Glomerular endothelial cell (primary cell): ENCODE measurements at places on chromosomes 12 and 14. TPM values are rescaled to one million over a fixed set of nuclear protein-coding genes. Genes with fewer than 3 reads are reported as not detected.

KLHL33 gene
- total RNA-seq, result not detected in 2 replicates

GPRC5D gene
- not detected in 2 replicates for total RNA-seq

CCDC175 gene
- total RNA-seq, result not detected in 2 replicates

RFX4 gene
- not detected in 2 replicates for total RNA-seq

KCNMB4 gene
- total RNA-seq, result 2.2 and 3.0 TPM in 2 replicates

DHRS7 gene
- total RNA-seq, result 68.3 and 71.5 TPM in 2 replicates

BCL2L14 gene
- not detected in 2 replicates for total RNA-seq

TRHDE gene
- 1.5 and 2.9 TPM in 2 replicates for total RNA-seq

UBE2N gene
- 81.0 and 91.1 TPM in 2 replicates for total RNA-seq

TMEM253 gene
- total RNA-seq, result 0.19 TPM in 1 of 2 replicates, not detected in the other

PLEKHD1 gene
- total RNA-seq, result 0.18 TPM in 1 of 2 replicates, not detected in the other

EIF2S3B gene
- total RNA-seq, result 0.35 and 2.3 TPM in 2 replicates

CLEC4C gene
- not detected in 2 replicates for total RNA-seq

RPS29 gene
- 3,628 and 10,312 TPM in 2 replicates for total RNA-seq

PIP4P1 gene
- 14.8 and 20.9 TPM in 2 replicates for total RNA-seq

GLIPR1 gene
- total RNA-seq, result 20.0 and 27.2 TPM in 2 replicates

SLC7A7 gene
- total RNA-seq, result 27.2 and 38.2 TPM in 2 replicates

CMTM5 gene
- not detected in 2 replicates for total RNA-seq

SP7 gene
- not detected in 2 replicates for total RNA-seq

KLRG1 gene
- 0.97 and 5.5 TPM in 2 replicates for total RNA-seq

C12orf60 gene
- 0.24 and 2.1 TPM in 2 replicates for total RNA-seq

ACVRL1 gene
- total RNA-seq, result 933 and 964 TPM in 2 replicates

SLCO1B3 gene
- not detected in 2 replicates for total RNA-seq

WSB2 gene
- total RNA-seq, result 69.2 and 83.3 TPM in 2 replicates

RASSF8 gene
- total RNA-seq, result 34.9 and 38.7 TPM in 2 replicates

WDHD1 gene
- 4.2 and 5.1 TPM in 2 replicates for total RNA-seq

PFKM gene
- 46.5 and 53.8 TPM in 2 replicates for total RNA-seq

OR6C2 gene
- total RNA-seq, result not detected in 2 replicates

COL2A1 gene
- not detected in 2 replicates for total RNA-seq

ARID2 gene
- 11.7 and 19.5 TPM in 2 replicates for total RNA-seq

DCAF11 gene
- 36.4 and 57.0 TPM in 2 replicates for total RNA-seq

TPH2 gene
- total RNA-seq, result not detected in 2 replicates

LETMD1 gene
- 28.0 and 34.6 TPM in 2 replicates for total RNA-seq

SLC5A8 gene
- not detected in 2 replicates for total RNA-seq

TDG gene
- 17.6 and 25.7 TPM in 2 replicates for total RNA-seq

PTPRO gene
- total RNA-seq, result 0.34 TPM in 1 of 2 replicates, not detected in the other

TOMM20L gene
- not detected in 2 replicates for total RNA-seq

PTPRB gene
- total RNA-seq, result 58.9 and 147 TPM in 2 replicates

MYF5 gene
- not detected in 2 replicates for total RNA-seq

NRIP2 gene
- total RNA-seq, result not detected in 2 replicates

TMEM121 gene
- total RNA-seq, result 7.0 and 9.3 TPM in 2 replicates

SERPINA10 gene
- total RNA-seq, result not detected in 2 replicates

RNASE1 gene
- total RNA-seq, result 215 and 387 TPM in 2 replicates

SYT1 gene
- 9.6 and 13.2 TPM in 2 replicates for total RNA-seq

KRT2 gene
- total RNA-seq, result not detected in 2 replicates

WSCD2 gene
- not detected in 2 replicates for total RNA-seq

TAS2R9 gene
- 0.18 TPM in 1 of 2 replicates, not detected in the other for total RNA-seq

ARHGEF40 gene
- total RNA-seq, result 20.4 and 22.0 TPM in 2 replicates

OVCH1 gene
- total RNA-seq, result not detected in 2 replicates

DLGAP5 gene
- total RNA-seq, result 7.4 and 8.9 TPM in 2 replicates

MAP1LC3B2 gene
- 0.78 and 0.82 TPM in 2 replicates for total RNA-seq

ALG10 gene
- total RNA-seq, result 5.7 and 9.9 TPM in 2 replicates

FIGNL2 gene
- total RNA-seq, result 0.41 and 0.73 TPM in 2 replicates

DAO gene
- total RNA-seq, result not detected in 2 replicates

PLD4 gene
- not detected in 2 replicates for total RNA-seq

RBP5 gene
- 5.5 TPM in 1 of 2 replicates, not detected in the other for total RNA-seq

ENDOU gene
- not detected in 2 replicates for total RNA-seq

PLBD1 gene
- 0.23 and 0.29 TPM in 2 replicates for total RNA-seq

CLEC1B gene
- total RNA-seq, result 0.18 TPM in 1 of 2 replicates, not detected in the other

STAC3 gene
- 0.18 and 0.58 TPM in 2 replicates for total RNA-seq
